ENCODE measurements at places on chromosomes 4 and X. TPM values are rescaled to one million over a fixed set of nuclear protein-coding genes. Genes with fewer than 3 reads are reported as not detected.

The MAGEA12 gene
- not detected for total RNA-seq

The CT45A9 gene
- not detected for total RNA-seq

The XPNPEP2 gene
- total RNA-seq, result 2.0 TPM

The SOD3 gene
- 193 TPM for total RNA-seq

The CT45A2 gene
- not detected for total RNA-seq

The USP26 gene
- total RNA-seq, result not detected

The GAGE13 gene
- not detected for total RNA-seq

The INTS6L gene
- total RNA-seq, result 7.7 TPM

The CHRNA9 gene
- not detected for total RNA-seq

The ARSJ gene
- 16.7 TPM for total RNA-seq

The FAM9C gene
- not detected for total RNA-seq

The CT83 gene
- not detected for total RNA-seq

The GPR173 gene
- total RNA-seq, result 5.4 TPM

The SPIN2A gene
- 0.63 TPM for total RNA-seq

The GLOD5 gene
- total RNA-seq, result 0.94 TPM

The CT45A1 gene
- total RNA-seq, result not detected

The RGN gene
- total RNA-seq, result 11.9 TPM

The TRIM2 gene
- total RNA-seq, result 122 TPM

The BRS3 gene
- total RNA-seq, result not detected

The ENAM gene
- total RNA-seq, result 6.7 TPM

The MAGEB1 gene
- total RNA-seq, result not detected

The GAGE12H gene
- not detected for total RNA-seq

The CXorf51A gene
- not detected for total RNA-seq

The SERPINA7 gene
- total RNA-seq, result not detected

The DCAF12L2 gene
- 0.41 TPM for total RNA-seq

The LINC00632 gene
- 45.9 TPM for total RNA-seq

The EPGN gene
- total RNA-seq, result 1.6 TPM

The TBCK gene
- total RNA-seq, result 50.0 TPM

The CENPE gene
- 2.5 TPM for total RNA-seq

The TRPC3 gene
- 0.44 TPM for total RNA-seq

The G6PD gene
- total RNA-seq, result 54.1 TPM

The SPANXB1 gene
- total RNA-seq, result not detected
